ENCODE measurements at places on chromosomes 5 and 9.

GRCh38 chr5:96091874-96092273, 130.2 kb upstream of the ELL2 start:
- DNase-seq = peak; percentile 66

GRCh38 chr5:109656829-109657228, 32.9 kb upstream of the MAN2A1 start:
- DNase-seq = peak; percentile 86

DNA sequence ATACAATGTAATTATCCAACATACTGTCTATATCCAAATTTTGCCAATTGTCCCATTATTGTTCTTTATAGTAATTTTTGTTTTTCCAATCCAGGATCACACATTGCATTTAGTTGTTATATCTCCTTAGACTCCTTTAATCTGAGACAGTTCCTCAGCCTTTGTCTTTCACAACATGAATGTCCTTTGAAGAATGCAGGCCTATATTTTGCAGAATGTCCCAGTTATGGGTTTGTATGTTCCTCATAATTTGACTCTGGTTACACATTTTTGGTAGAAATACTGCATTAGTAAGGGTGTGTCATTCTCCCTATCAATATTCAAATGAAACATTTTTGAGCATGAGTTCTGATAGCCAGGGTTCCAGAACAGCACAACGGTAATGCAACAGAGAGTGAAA, 6.7 kb downstream of the CD180 start:
- no peak for DNase-seq

GRCh38 chr9:87147839-87148238, 200.5 kb upstream of the GAS1 start:
- DNase-seq = no peak

DNA sequence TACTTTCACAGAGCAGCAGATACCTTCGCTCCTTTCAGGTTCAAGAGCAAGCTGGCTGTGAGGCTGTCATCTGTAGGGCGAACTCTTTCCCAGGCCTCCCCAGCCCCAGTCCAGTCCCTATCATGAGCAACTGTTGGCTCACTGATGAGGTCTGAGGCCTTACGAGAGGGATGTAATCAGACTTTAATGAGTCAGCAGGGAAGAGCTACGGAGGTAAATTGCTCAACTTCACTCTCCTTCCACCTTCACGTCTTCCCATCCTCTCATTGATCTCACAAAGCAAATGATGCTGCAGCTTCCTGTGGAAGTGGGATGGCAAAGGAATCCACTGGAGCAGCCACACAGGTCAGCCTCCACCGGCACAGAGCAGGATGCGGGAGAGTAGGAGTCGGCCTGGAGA, 130.7 kb upstream of the TBCA start:
- no peak for DNase-seq

DNA sequence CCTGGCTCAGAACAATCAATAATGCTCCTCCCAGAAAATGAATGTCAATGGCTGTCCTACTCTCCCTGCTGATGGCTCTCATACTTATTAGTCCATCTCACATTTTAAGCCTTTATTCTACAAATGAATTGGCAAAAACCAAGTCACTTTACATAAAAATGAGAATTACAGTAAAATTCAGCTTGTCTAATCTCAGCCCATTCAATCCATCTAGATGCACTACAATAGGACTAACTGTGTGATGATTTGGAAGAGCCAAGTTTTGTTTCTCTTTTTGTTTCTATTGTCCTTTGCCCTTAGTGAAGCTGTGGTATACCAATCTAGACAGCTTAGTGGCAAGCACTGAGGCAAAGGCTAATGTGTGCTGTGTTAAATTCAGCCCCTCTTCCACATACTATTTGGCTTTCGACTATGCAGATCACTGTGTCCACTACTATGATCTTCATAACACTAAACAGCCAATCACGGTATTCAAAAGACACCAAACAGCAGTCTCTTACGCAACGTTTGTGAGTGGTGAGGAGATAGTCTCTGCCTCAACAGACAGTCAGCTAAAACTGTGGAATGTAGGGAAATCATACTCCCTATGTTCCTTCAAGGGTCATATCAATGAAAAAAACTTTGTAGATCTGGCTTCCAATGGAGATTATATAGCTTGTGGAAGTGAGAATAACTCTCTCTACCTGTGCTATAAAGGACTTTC, 140.8 kb upstream of the ZNF462 start:
- no peak for DNase-seq

DNA sequence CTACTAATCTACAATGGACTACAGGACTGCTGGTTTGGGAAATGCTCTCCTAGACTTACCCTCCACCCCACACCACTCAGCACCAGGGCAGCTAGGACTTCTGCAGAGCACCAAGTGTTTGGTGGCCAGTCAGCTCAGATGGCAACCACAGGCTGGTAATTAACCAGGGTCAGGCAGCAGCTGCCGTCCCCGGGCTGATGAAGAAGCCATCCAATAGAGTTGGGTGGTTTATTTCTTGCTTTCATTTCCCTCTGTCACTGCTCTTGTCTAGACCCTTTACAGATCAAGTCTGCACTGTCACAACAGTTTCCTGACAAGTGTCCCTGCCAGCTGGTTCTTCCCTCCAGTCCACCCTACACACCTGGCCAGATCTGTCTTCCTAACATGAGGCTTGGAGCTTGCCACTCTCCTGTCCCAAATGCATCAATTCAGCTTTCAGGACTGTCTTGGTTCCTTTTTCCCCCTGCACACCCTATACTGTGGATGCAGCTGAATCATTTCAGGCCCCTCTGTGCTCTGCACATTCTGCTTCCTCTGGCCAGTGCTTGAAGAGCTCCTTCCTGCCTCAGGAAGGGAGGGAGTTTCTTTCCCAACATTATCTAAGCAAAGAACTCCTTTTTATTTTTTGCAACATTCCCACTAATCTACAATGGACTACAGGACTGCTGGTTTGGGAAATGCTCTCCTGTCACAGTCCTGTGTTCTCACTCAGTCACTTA, 30.2 kb upstream of the HSPA9 start:
- DNase-seq = no peak

- peak; percentile 17 for DNase-seq
Observed at GRCh38 chr5:39639618-39640089, 214.9 kb upstream of the DAB2 start.

GRCh38 chr5:168743617-168744016, 164.4 kb upstream of the PANK3 start:
- DNase-seq = no peak

- DNase-seq = peak; percentile 2
Observed at GRCh38 chr5:19314840-19315239, 673.2 kb downstream of the CDH18 start.

- peak; percentile 93 for DNase-seq
Observed at GRCh38 chr9:94921092-94921471, 194.6 kb downstream of the AOPEP start.

- no peak for DNase-seq
Observed at GRCh38 chr9:125634040-125634717, 72.8 kb downstream of the MAPKAP1 start.

GRCh38 chr9:130789747-130790672, 45.0 kb upstream of the ABL1 start:
- DNase-seq = no peak

- DNase-seq = no peak
Observed at GRCh38 chr9:37026113-37026930, 7.7 kb downstream of the PAX5 start.

All from kidney tubule cell (primary cell).